ENCODE measurements at places on chromosomes 12 and 14.
A peak's percentile ranks its signal among the peaks of the same experiment; 100 is the strongest.

GRCh38 chr14:68658943-68659931 lies 133.6 kb downstream of the ZFP36L1 start:
- DNase-seq, result no peak

DNA sequence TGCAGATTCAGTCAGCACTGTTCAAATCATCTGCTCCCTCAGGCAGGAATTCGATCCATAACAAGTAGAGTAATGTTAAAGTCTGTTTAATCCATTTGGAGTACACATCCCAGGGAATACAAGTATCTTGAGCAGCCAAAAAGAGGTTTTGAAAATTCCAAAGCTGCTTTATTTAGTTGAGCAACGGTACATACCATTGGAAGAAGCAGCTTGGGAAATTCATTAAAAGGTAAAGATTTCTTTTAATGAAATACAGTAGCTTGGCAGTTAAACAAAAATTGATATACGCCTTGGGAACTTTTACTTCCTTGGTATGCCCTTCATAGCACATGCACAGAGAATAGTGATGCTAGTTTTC lies 153.8 kb downstream of the LRIG3 start:
- DNase-seq, result no peak

- no peak for DNase-seq
Measured at GRCh38 chr12:47022296-47022695, 57.1 kb upstream of the PCED1B start.

DNA sequence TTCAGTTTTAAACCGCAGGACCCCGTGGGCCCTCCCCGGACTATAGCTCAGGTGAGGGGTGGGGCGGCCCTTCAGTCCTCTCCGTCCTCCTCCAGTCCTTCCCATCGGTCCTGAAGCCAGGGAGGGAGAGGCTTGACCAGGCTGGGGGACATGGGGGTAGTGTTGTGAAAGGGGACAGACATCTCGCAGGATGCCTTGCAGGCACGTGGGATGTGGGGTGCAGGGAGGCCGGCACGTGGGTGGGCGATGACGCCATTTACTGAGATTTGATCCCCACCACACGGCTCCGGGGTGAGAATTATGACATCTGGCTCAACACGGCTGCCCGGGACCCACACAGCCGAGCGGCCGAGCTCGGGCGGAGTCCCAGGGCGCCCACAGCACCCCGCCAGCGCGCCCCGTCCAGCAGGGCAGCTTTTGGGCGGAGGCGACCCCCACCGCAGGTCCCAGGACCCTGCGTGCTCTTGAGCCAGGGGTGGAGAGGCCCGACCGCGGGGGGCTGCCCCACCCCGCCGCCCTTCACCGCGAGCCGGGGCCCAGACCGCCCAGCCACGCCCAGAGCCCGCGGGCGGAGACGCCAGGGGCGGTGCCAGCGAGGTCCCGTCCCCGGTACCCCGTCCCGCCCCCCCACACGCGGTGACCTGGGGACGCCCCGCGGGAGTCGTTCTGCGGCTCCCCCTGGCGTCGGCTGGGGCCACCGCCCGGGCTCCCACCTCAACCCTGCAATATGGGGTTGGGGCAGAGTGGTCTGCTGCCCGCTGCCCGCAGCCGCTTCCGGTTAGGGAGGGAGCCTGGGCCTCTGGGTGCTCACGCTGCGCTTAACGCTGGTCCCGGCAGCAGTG lies 3.3 kb upstream of the EXOC3L4 start:
- DNase-seq, result no peak

GRCh38 chr12:46950094-46950493 lies 124.3 kb upstream of the SLC38A4 start:
- no peak for DNase-seq

DNA sequence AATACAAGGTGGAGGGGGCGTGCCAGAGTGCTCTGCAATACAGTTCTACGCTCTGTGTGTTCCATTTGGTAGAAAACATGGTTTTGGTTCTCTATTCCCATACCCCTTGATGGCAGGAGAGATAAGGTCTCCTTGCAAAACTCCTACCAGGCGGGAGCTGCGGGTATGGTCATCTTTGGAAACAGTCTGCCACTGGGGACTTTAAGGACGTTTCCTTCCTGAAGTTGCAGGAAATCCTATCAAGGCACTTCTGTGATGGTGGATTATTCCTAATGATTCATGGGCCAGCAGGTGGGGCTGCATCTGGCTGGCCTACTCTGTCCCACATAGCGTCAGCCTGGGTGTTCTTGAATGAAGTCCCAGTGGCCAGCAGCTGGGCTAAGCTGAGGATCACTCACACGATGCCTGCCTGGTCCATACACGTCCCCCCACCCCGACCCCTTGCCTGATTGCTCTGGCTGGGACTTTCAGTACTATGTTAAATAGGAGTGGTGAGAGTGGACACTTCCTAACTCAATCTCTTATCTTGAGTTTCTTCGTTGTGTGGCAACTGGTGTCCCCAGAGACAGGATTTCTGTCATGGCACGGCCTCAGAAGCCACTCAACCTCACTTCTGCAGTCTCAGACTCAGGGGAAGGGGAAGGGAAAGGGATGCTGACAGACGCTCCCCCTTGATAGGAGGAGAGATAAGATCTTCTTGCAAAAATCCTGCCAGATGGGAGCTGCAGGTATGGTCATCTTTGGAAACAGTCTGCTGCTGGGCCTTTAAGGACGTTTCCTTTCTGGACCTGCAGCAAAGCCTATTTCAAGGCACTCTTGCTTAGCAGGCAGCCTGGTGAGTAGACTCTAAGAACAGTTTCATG lies 61.0 kb upstream of the FKBP4 start:
- no peak for DNase-seq

DNA sequence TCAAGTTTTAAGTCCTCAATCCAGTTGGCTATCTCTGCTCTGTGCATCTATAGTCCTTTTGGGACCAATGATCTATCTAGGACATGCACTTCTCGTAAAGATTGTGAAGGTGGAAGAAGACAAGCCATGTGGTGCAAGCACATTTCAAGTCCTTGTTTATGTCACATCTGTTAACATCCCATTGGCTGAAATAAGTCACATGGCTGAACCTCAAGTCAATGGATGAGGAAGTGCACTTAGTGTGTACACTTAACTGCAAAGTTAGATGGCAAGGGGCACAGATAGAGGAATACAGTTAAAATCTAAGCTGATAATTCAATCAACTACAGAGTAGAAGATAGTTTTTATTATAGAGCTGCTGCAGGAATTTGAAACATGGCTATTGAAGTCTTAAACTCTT lies 362.8 kb upstream of the TBX3 start:
- DNase-seq, result no peak

DNA sequence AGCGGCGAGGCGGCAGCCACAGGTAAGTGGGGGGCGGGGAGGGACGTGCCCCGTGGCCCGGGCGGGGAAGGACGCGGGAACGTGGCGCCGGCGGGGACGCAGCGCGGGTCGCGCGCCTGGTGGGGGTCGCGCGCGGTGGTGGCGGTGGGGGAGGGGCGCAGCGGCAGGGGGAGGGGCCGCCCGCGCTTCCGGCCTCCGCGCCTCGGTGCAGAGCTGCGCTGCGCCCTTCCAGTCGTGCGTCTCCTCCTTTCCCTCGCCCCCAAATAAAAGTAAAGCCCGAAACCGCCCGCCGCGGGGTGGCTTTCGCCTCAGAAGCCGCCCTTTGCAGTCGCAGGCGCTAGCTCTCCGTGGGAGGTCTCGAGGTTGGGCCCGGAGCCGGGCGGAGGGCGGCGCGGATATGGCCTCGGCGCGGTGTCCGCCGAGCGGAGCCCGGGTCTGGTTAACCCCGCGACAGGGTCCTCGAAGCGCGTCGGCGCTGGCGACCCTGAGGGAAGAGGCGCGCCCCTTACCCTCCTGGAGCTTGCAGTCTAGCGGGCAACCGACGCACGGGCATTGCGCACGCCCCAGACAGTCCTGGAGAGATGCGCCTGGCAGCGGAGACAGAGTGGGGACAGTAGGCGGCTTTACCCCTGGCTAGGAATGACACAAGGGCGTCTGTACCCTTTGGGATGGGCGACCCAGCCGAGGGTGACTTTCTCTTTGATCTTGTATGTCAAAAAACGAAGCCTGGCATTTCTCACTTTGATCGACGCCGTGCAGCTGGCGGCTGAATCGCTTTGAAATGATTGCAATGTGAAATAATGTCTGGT lies 589 bp downstream of the ATF1 start:
- no peak for DNase-seq

- DNase-seq, result no peak
Measured at GRCh38 chr12:31033681-31034080, 40.0 kb upstream of the DDX11 start.

- DNase-seq, result no peak
Measured at GRCh38 chr14:105010891-105011291, 10.0 kb downstream of the CDCA4 start.

- no peak for DNase-seq
Measured at GRCh38 chr14:21113369-21113768, 12.5 kb downstream of the TMEM253 start.

DNA sequence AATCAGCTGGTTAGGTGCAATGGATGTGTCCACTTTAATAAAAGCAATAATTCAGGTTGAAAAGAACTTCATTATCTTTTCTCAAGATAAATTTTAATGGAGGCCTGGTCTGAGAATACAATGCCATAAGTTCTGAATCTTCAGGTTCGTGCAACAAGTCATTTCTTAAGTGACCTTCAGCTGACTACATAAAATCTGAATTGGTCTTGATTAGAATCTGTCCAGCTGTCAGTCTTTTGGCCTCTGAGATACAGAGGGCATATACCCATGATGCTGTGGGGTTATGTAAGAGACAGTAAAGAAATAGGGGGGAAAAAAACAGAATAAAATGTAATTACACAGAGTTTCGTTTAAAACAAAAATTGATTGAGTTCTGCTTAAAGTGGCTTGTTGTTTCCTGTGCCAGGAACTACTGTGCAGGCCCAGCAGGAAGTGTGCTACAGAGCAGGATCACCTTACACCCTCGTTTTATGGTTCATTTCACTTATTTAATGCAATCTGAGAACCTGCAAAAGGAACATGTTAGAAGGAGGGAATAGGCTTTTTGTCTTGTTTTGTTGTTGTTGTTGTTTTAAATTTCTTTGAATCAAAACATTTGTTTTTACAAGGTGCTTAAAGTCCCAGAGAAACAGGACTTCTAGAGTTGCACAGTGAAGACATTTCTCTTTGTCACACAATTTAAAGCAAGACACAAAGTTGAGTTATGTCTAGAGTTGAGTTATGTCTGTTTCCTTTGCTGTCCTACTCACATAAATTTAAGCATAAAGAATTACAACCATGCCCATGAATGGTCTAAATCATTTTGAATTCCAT lies 64.2 kb downstream of the LGR5 start:
- no peak for DNase-seq

GRCh38 chr12:111606767-111607230 lies 7.7 kb upstream of the ATXN2 start:
- no peak for DNase-seq

GRCh38 chr12:120429368-120429767 lies 8.5 kb upstream of the COX6A1 start:
- no peak for DNase-seq

- DNase-seq, result no peak
Measured at GRCh38 chr12:32679920-32680237, 778 bp downstream of the DNM1L start.

DNA sequence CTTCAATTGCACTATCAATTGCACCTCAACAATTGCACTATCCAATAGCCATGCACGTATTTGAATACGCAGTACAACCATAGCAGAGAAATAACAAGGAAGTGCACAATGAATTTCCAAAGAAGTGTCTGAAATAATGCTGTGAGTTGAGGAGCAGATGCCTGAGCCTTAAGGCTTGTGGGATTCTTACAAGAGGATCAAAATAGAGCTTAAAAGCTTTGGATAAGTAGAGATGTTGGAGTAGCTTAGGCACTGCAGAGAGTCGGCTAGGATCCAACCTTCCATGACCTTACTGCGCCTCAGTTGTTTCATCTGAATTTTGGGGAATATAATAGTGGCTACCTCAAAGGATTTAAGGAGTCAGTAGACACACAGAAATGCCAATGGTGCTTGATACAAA lies 196.1 kb upstream of the FLRT2 start:
- DNase-seq, result no peak

GRCh38 chr12:92134638-92135274 lies 10.9 kb downstream of the BTG1 start:
- no peak for DNase-seq

DNA sequence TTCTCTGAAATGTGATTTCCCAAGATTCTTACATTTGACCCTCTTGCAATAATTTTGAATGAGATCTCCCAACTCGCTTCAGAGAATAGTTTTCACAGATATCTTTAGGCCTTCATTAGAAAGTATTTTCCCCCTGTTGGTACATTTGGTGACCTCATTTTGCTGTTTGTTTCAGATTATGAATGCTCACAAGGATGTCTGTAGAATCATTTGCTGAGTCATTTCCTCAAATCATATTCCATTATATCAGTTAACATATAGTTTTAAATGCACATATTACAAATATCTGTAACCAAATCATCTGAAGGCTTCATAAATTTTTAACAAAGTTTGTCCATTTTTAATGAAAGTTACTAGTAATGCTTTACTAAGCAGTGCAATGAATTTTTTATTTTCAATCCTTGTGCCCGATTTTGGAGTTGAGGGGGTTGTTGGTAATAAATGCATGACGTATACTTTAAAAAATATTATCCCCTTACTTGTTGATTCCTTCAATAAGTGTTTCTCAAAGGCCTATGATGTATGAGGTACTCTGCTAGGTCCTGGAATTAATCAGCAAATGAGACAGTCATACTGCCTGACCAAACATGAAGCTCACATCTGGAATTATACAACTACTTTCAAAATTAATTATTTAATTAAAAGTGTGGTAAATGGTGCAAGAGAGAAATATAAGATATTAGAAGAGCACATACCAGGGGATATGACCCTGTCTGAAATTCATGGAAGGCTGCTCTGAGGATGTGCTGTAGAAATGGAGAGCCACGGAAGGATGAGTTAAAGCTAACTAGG lies 126.9 kb upstream of the RAP1B start:
- no peak for DNase-seq

- no peak for DNase-seq
Measured at GRCh38 chr14:85325134-85326017, 204.6 kb upstream of the FLRT2 start.

- no peak for DNase-seq
Measured at GRCh38 chr14:66405158-66405557, 81.0 kb upstream of the CCDC196 start.

- no peak for DNase-seq
Measured at GRCh38 chr14:36293824-36294223, 26.6 kb downstream of the MBIP start.

GRCh38 chr14:32710731-32711680 lies 227.7 kb upstream of the NPAS3 start:
- DNase-seq, result peak; percentile 82

GRCh38 chr14:90536511-90537191 lies 139.8 kb downstream of the CALM1 start:
- no peak for DNase-seq

GRCh38 chr12:22059976-22060647 lies 14.1 kb downstream of the CMAS start:
- no peak for DNase-seq

DNA sequence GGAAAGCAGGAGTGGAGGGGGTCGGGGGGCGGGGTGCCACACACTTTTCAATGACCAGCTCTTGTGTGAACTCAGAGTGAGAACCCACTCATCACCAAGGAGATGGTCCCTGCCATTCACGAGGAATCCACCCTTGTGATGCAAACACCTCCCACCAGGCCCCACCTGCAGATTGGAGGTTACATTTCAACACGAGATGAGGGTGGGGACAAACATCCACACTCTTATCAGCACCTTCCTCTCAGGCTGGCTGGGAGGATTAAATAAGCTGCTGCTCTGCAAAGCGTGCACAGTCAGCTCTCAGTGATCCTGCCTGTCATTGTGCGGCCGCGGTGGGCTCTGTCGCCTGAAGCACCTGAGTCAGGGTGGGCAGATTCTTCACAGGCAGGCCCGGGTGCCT lies 39.7 kb downstream of the AACS start:
- DNase-seq, result no peak

- DNase-seq, result no peak
Measured at GRCh38 chr12:72338437-72338836, 66.3 kb downstream of the TRHDE start.

- peak; percentile 34 for DNase-seq
Measured at GRCh38 chr12:25241167-25242020, 9.3 kb downstream of the KRAS start.
